ENCODE measurements at places on chromosomes 11 and 22. TPM values are rescaled to one million over a fixed set of nuclear protein-coding genes. Genes with fewer than 3 reads are reported as not detected.

DNA sequence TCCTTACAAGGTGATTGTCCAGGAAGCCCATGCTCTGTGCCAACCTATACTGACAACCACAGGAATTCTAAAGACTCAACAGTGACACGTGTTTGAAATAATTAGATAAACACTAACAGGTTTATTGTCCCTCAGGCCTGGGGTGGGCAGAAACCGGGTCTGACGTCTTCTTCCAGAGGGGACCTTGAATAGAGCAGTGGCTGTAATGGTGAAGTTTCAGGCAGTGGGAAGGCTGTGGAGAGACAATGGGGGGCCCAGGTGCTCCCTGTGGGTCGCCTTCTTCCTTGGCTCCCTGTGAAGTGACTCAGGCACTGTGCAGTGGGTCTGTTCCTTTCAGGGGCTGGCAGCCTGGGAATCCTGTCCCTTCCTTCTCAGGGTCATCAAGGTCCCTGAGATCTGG lies 54.6 kb downstream of the OTOG start:
- no peak for ATAC-seq

LRRC56 gene
- 4.4 TPM for total RNA-seq

- ATAC-seq, result no peak
These were observed 179.0 kb downstream of the SNX19 start for GRCh38 chr11:130737041-130737830.

GRCh38 chr11:75810637-75811390 lies 4.2 kb upstream of the UVRAG start:
- ATAC-seq, result no peak

GRCh38 chr11:44804449-44805437 lies 78.0 kb downstream of the TSPAN18 start:
- no peak for ATAC-seq

OR8G5 gene
- total RNA-seq, result not detected

Measured in activated T-helper 17 cell treated with anti-CD3 and anti-CD28 coated beads, Interleukin-2, amount 50 U/mL, for 72 hours (primary cell).